ENCODE measurements at places on chromosomes 1 and 21.

DNA sequence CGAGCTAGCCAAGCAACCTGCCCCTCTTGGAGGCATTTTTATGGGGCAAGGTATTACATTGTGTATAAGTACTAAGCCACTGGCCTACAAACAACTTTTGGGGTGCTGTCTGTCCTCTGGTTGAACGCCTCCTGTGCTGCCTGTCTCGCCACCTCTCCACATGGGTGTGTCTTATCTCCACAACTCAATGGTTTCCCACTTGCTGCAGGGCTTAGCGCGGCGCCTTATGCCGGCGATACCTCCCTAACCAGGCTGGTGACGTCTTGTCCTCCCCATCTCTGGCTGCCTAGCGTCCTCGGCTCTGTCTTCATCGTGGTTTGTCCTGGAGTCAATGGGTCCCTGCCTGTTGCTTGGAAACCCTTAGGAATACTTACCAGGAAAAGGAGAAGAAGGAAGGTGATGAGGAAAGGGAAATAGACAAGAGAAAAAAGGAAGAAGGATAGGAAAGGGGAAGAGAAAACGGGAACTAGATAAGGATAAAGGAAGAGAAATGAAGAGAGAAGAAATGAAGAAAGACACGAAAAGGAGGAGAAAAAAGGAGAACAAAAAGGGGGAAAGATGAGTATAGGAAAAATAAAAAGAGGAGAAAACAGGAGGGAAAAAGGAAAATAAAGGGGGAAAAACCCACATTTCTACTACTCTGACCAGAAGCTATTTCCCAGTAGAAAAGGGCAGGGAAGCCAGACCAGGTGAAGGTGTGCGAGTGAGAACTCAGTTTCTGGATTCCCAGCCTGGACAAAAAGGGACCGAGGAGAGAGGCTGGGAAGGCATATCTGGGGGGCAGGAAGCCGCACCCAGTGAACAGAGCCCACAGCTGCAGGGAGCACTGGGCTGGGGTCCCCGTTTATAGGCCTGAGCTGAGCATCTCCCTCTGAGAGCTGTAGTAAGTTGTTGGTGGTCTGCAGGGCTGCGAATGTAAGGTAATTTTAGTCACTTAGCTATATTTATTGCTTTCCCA is 86.2 kb downstream of the CLIC6 start:
- DNase-seq = no peak

DNA sequence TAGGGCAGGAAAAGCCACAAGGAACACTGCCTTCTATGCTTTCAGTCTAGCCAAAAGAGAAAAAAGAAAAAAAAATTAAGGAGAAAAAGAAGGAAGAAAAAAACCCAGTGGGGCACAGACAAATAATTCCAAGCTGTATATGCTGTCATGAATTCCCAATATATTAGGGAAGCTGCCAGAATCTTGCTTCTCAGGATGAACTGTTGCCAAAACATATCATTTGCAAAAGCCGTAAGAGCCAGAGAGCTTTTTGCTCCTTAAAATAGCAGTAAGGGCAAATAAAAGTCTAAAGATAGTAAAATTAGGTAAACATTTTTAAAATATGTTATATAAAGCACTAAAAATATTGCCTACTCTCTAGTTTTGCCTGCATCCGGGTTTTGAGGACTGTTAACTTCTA is 52.1 kb downstream of the PGM1 start:
- no peak for DNase-seq

DNA sequence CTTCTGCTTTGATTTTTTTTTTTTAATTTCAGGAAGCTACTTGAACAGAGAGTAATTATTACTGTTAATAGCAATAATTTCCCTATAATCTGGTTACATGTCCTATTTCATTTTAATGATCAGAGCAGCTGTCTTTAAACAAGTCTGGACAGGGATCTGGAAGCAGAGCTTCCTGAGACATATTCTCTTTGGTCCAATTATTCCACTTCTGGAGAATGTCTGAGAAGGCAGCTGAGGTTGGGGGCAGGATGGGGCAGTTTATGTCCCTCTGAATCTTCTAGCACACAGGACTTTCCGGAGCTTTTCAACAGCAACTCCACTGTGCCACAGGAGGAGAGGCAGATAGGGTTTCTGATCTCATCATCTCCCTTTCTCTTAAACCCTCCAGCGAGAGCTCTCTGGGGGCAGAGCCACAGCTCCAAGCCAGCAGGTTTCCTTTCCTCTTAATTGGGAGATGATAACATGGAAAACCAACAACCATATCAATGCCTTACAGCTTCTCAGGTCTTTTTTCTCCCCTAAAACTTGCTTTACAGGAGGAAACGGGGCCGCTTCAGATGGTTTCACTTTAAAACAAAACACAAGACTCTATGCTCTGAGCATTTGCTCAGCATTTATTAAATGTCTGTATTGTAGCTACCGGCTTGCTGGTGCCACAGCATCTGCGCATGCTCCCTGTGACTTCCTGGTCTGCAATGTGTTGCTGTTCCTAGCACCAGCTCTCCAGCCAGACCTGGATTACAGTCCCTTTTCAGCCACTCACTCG is 425.7 kb upstream of the USP24 start:
- DNase-seq = peak; percentile 25

GRCh38 chr1:3852711-3853485 is 4.1 kb downstream of the CEP104 start:
- DNase-seq = no peak

GRCh38 chr21:45095505-45095904 is 21.1 kb downstream of the ADARB1 start:
- no peak for DNase-seq

- no peak for DNase-seq
These were observed 9.3 kb downstream of the FAM151A start for GRCh38 chr1:54614024-54614423.

GRCh38 chr1:108560874-108561459 is 1.1 kb downstream of the EEIG2 start:
- DNase-seq = peak; percentile 51

DNA sequence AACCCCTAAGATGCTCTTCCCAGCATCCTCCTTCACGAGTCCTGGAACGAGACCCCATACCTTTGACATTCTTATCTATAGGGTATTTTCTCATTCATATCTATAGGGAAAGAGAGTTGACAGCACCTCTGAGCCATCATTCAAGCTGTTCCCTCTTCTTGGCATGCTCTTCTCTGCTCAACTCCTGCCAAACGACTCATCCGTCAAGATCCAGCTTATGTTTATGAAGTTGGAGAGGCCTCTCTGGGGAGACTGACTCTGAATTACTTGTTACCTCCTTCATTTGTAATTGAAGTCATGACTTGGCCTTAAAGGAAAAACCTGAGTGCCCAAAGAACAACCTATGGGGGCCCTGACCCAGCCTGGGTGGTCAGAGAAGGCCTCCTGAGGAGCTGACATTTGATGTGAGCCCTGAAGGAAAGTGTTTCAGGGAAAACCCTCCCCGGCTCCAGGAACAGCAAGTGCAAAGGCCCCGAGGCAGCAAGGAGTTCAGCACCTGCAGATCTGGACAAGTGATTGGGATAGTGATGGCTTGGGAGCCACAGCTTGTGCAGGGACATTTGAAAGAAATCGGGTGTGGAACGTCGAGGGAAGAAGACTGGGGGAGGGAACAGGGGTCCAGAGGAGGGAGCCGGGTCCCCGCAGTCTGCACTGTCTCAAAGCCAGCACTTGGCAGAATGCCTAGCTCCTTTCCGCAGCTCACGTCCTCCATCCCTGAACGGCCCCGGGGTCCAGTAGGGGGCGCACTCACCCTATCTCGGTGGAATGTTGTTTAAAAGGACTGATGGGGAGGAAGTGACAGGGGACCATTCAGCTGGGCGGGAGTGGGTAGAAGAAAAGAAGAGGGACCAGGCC is 14.0 kb upstream of the CDA start:
- peak; percentile 45 for DNase-seq

DNA sequence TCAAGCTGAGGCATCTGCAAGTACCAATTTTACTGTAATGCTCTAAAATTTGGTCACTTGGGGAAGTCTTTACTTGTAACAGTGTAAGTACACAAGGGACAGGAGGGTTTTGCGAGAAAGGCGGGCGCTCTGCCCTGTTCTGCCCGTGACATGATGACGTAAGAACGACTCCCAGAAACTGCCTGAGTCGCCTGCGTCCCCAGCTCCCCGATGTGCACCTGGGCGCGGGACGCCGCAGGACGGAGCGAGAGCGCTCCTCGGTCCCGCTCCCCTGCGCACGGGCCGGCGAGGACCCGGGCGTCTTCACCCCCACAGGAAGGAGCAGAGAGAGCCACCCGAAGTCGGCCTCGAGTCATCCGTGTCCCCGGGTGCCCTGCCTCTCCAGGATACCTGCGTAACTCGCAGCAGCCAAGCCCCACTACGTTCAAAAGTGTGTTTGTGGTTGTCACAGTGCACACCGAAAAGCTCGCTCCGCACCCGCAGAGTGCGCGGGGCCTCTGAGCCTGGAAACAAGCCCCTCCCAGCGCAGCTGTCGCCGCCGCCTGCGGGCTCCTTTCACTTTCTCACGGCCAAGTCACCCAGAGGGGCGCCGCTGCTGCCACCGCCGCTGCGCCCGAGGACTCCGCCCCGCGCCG is 3.3 kb upstream of the ZBTB18 start:
- DNase-seq = peak; percentile 39

GRCh38 chr1:85027242-85027983 is 20.9 kb downstream of the MCOLN3 start:
- DNase-seq = no peak

DNA sequence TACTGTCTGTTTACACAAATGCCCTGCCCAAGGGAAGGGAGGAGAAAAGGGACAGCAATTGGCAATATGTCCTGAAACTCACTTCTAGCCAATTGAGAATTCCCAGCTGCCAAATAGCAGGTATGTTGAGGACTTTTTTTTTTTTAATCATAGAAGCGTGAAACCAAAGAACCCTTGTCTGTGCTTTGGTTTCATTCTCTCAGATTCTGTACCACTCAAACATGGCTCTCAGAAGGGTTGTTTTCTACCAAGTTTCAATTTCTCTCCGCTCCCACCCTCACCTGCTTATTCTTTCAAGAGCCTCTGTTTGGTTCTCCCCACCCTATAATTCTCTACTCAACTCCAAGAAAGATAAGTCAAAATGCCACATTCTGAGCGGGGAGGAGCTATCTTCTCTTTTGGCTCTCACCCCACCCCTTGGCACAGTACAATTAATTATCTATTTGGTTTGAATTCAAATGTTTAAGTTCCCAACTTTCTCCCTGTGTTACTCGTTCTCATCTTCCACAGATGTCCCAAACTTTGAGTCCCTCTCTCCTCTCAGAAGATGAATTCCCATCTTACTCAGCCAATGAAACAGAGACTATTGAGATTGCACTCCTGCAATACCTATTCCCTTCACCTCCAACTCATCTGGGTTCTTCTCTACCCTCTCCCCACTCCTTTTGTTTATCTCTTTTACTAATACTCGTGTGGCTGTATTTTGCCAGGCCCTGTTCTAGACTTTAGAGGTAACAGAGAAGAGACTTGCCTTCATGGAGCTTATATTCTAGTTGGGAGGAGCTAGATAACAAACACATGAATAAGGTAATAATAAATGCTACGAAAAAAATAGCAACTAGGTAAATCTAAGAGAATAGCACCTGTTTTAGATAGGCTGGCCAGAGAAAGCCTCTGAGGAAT is 3.9 kb upstream of the TP53BP2 start:
- DNase-seq = no peak

- DNase-seq = no peak
These were observed 22.0 kb downstream of the FOXO6 start for GRCh38 chr1:41383094-41383852.

DNA sequence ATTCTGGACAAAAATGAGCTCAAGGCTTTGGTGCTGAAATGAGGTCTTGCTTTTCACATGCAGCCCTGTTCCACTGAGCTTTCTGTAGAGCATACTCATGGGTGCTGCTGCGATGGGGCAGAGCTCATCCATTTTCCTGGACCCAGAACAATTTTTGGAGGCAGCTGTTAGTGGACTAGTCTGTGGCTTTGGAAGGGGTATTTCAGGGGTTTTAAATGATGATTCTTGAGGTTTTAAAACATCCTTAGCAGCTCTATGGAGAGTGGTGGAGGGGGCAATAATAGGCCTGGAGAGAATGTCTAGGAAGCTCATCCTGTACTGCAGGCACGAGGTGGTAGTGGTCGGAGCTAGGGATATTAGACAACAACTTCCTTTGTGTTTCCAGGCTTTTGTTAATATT is 16.5 kb downstream of the NOS1AP start:
- DNase-seq = no peak

- DNase-seq = no peak
These were observed 2.1 kb downstream of the RPS6KA1 start for GRCh38 chr1:26531651-26532131.

- no peak for DNase-seq
These were observed 6.3 kb upstream of the IL20 start for GRCh38 chr1:206859082-206859521.

DNA sequence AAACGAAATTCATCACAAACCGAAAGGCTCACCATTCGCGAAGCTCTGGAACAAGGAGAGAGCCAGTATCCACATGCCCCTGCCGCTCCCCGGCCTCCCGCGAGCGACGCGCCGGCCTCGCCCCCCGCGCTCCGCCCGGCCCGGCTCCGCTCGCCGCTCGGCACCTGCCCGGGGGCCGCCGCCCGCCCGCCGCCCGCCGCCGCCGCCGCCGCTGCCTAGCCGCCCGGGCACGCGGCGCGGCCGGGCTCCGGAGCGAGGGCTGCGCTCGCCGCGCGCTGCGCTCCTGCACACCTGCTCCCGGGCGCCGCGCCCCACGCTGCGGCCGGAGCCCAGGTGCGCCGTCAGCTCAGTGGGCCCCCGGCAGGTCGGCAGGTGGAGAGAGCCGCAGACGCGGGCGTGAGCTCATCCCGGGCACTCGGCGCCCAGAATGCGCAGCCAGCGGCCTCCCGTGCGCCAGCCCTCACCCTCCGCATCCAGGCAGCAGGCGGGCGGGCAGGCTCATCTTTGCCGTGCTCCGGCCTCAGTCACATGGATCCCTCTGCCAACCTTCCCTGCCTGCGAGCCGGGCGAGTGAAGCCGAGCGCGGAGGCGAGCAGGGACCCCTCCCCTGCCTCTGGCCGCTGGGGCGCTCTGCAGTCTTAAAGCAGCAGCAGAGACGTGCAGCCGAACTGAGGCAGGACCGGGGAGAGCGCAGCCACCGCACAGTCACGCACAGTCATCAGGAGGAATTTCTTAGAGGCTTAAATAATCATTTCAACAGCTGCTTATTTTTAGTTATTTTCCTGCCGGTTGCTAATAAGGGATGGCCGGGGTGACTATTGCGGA is at the start of gene DSCAM:
TSS of gene DSCAM (minus strand) at position 572 of the 825 bp plus-strand sequence. CDS start at position 75, 497 bp downstream.
- DNase-seq = peak; percentile 26

GRCh38 chr1:109273570-109274288 is 9.2 kb downstream of the PSRC1 start:
- DNase-seq = no peak

DNA sequence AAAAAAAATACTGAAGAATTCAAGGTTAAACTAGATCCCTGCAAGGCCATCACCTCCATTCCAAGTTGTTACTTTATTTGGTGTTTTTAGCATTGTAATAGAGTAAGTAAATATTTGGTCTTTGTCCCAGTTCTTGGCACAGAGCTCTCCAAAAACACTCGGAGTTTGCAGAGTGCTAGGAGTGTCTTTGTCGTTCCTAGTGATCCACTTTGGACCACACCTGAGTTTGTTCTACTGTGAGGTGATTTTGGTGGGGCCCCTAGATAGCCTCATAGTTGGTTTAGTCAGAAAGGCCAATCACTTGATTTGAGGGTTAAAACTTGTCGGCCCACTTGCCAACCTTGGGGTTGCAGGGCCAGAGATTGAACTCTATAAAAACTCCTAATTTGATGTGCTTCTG is 25.6 kb downstream of the SYNC start:
- no peak for DNase-seq

Measured in NCI-H1694 treated with DMSO at 0.1 percent for 48 hours (cell line).